IPS DF 6.9 (cell line): ENCODE measurements at places on chromosomes 3 and 15.

GRCh38 chr3:11929531-11929930 lies 74.7 kb upstream of the SYN2 start:
- no peak overlapping the region for H3K4me3 ChIP-seq
- no peaks in the 10 kb centered on the region for H3K27me3 ChIP-seq
- no peak overlapping the region for H3K27ac ChIP-seq
- DNase-seq: no peak

- H3K27me3 ChIP-seq: no peaks in the 10 kb centered on the region
- H3K4me3 ChIP-seq: no peak overlapping the region
- H3K36me3 ChIP-seq: no peaks in the 10 kb centered on the region
- no peak overlapping the region for H3K27ac ChIP-seq
- H3K4me1 ChIP-seq: no peaks in the 10 kb centered on the region
- no peak for DNase-seq
Observed at GRCh38 chr3:126407412-126408044, 12.8 kb downstream of the CFAP100 start.

DNA sequence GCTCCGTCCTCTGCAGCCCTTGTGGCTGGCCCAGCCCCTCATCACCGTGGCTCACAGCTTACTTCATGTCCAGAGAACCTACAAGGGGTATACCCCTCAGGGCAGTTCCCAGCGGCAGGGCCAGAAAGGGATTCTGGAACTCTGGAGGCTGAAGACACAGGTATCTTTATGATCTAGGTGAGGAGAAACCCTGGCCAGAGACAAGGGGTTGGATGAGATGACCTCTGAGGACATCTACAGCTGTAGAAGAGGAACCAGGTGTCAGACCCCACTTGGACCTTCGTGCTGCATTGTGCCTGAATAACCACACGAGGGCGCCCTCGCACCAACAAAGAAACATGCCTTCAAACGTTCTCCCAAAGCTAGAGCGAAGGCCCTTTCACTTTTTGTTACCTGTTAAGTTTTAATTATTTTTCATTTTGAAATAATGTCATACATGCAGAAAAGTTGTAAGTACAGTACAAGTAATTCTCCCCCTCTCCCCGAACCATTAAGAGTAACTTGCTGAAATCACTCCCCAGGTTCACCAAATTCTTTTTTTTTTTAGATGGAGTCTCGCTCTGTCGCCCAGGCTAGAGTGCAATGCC lies 118.7 kb upstream of the SMAD3 start:
- no peak overlapping the region for H3K4me3 ChIP-seq
- peak; percentile 50 for DNase-seq
- H3K27ac ChIP-seq: no peak overlapping the region
- no peaks in the 10 kb centered on the region for H3K36me3 ChIP-seq
- no peaks in the 10 kb centered on the region for H3K27me3 ChIP-seq

- H3K4me3 ChIP-seq: peak within 1 kb of the TSS; percentile 82; the same call in 1 of the 2 replicates
- H3K27ac ChIP-seq: no peak within 1 kb of the TSS
Observed at GRCh38 chr3:165195640-165196576, at the start of gene SLITRK3. Gene SLITRK3, minus strand, starts transcription at chr3:165196384. Its CDS starts 5,554 bp downstream, at chr3:165190830.
